Stimulated activated CD8-positive, alpha-beta memory T cell treated with anti-CD3 and anti-CD28 coated beads, Interleukin-15, amount 100 ng/mL, for 24 hours (primary cell): ENCODE measurements at places on chromosomes 7 and 10.
A peak's percentile ranks its signal among the peaks of the same experiment; 100 is the strongest.

DNA sequence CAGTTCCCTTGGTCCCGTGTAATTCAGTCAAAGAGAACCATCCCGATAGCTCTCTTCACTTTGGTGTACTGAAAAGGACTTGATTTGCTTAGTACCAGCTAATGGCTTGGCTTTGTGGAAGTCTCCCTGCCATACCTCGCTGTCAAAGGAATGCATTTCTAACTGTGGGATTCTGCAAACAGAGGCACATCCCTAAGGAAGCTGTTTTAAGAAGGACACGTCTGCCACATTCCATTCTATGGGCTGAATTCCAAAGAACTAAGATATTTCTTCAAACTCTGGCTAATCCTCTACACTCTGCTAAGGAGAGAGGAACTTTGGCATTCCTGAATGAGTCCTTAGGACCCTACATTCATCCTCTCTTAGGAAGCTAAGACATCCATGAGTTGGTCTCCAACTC is 327.9 kb downstream of the SFMBT2 start:
- DNase-seq: no peak

- DNase-seq: no peak
Observed at GRCh38 chr7:36224934-36225858, 72.1 kb downstream of the EEPD1 start.

GRCh38 chr7:635227-635626 is 91.3 kb upstream of the DNAAF5 start:
- no peak for DNase-seq

GRCh38 chr7:2637505-2638223 is 5.9 kb downstream of the TTYH3 start:
- no peak for DNase-seq

- no peak for DNase-seq
Observed at GRCh38 chr7:90764848-90765570, 168.9 kb downstream of the CDK14 start.

DNA sequence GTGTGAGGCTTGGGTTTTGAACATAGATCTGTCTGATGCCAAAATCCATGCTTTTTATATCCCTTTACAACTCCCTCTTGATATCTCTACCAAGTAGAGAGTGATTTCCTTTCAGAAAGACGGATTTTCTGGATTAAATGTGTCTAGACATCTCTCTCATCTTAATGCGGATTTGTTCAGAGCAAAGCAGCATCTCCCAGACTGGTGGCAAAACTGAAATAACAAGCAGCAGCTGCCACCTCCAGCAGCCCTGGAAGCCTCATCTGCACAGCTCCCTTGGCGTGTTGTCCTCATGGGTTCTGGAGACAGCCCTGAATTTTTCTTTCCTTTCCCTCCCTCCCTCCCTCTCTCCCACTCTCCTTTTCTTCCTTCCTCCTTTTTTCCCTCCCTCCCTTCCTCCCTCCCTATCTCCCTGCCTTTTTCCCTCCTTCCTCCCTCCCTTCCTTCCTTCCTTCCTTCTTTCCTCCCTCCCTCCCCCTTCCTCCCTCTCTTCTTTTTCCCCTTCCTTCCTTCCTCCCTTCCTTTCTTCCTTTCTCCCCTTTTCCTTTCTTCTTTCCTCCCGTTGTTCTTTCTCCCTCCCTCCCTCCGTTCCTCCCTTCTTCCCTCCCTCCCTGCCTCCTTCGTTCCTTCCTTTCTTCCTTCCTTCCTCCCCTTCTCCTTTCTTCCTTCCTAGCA is 639.9 kb downstream of the TYW1 start:
- no peak for DNase-seq

- no peak for DNase-seq
Observed at GRCh38 chr10:68318331-68319059, 13.4 kb upstream of the HNRNPH3 start.

DNA sequence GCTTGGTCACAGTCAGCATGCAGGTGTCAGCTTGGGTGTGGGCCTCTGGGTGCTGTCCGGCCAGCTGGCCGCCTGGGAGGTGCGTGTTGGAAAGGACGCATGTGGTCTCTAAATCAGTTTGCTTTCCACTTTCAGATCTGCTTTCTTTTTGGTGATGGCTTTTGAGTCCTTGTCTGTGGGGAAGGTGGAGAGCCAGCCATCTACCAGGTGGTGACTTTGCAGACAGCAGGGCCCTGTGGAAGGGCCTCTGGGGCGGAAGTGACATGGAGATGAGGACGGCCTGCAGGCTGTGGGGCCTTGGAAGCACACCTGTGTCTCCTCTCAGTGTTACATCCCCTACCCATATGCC is 59.4 kb downstream of the WDR37 start:
- no peak for DNase-seq

GRCh38 chr10:117788911-117789310 is 246.4 kb downstream of the EMX2 start:
- DNase-seq: no peak

GRCh38 chr7:69819333-69819705 is 221.0 kb downstream of the AUTS2 start:
- no peak for DNase-seq

GRCh38 chr10:119567978-119568377 is 25.5 kb upstream of the RGS10 start:
- DNase-seq: no peak

- DNase-seq: no peak
Observed at GRCh38 chr10:107553470-107553869, 389.0 kb upstream of the SORCS1 start.

- no peak for DNase-seq
Observed at GRCh38 chr7:140206616-140207389, 30.0 kb upstream of the KDM7A start.

DNA sequence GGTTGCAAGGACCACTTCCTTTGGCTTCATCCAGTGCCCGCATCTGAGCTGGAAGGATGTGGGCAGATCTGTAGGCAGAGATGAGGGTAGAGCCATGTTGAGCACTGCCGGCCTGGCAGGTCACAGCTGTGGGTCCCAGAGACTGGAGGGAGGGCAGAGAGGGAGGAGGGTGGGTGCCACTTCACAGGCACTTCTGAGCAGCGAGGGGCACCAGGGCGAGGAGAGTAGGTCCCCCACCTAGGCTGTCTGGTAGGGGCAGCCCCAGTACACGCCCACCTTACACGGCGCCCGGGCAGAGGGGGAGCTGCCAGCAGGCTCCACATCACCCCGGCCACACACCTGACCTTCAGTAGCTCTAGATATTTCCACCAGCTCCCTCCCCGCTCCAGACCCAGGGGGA is 473.0 kb upstream of the FOXK1 start:
- DNase-seq: no peak

DNA sequence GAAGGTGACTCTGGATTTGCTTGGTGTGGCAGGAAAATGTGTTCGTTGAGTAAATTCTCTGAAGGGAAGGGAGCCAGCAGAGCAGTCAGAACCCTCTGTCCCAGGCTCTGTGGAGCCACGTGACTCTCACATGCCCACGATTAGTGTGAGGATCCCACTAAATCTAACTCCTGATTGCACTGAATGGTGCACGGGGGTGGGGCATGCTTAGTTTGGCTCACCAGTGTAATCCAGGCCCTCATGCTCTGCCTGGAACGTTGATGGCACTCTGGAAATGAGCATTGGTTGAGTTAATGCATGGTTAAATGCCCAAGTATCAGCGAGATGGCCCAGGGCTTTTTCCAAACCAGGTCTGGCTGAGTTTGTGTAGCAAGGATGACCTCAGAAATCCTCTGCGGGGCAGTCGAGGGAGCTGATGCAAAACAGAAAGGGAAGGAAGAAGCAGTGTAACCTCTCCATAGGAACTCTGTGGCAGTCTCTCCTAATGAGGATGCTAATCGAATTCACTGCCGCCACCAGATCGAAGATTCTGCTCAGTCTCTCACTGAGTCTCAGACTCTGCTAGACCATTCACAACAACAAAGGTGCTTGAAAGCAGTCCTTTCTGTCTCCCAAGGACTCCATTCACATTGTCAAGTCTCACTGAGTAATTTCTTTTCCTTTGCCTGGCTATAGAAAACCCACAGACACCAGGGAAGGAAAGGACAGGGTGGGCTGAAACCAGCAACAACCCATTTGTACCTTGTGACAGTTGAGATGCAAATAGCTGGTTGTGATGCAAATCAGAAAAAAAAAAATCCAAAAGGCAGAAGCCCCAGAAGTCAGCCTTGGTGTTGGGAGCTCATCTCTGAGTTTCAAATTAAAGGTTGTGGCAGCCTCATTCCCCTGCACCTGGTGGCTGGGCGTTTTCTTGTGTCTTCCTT is 98.1 kb downstream of the C10orf105 start:
- no peak for DNase-seq

GRCh38 chr7:43834463-43835251 is 34.7 kb downstream of the MRPS24 start:
- DNase-seq: no peak

DNA sequence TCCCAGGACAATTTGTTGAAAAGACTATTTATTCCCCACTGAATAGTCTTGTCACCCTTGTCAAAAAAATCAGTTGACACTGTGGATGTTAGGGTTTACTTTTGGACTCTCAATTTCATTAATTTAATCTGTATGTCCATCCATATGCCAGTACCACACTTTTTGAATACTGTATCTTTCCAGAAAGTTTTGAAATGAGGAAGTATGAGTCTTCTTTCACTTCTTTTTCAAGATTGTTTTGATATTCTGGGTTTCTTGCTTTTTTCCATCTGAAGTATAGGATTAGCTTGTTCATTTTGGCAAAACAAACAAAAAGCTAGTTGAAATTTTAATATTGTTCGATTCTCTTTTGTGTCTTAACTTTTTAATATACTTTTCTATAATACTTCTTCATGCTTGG is 21.7 kb downstream of the KLHDC10 start:
- DNase-seq: no peak

- no peak for DNase-seq
Observed at GRCh38 chr7:71320916-71321315, 189.0 kb downstream of the GALNT17 start.

DNA sequence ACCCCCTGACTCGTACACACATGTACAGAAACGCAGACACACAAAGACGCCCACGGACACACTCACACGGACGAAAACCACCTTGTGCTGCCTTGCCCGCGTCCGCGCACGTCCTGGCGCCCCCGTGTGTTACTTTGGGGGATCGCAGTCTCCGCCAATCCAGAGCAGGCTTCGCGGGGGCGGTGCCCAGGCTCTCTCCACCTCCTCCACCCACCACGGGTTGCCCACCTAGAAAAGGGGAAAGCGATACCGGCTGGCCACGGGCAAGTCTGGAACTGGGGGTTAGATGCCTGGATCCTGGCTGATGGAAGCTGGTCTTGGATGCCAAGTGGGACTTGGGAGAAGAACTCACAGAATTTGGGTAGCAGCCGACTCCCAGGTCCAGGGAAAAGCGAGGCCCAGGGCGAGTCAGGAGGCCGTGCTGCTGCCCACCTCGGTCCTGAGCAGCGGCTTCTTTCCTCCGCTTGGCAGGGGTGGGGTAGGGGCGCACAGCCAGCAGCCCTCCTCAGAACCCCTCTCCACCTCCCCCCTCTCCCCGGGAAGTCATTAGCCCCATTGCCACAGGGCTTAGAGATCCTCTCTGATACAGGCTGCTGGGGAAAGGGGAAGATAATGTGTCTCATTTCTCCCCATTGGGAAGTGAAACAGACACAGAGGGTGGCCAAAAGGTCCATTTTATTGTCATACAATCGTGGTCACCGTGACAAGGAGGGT is 4.6 kb upstream of the VGF start:
- peak; percentile 69 for DNase-seq

GRCh38 chr10:102106998-102107397 is 13.2 kb downstream of the LDB1 start:
- DNase-seq: no peak

DNA sequence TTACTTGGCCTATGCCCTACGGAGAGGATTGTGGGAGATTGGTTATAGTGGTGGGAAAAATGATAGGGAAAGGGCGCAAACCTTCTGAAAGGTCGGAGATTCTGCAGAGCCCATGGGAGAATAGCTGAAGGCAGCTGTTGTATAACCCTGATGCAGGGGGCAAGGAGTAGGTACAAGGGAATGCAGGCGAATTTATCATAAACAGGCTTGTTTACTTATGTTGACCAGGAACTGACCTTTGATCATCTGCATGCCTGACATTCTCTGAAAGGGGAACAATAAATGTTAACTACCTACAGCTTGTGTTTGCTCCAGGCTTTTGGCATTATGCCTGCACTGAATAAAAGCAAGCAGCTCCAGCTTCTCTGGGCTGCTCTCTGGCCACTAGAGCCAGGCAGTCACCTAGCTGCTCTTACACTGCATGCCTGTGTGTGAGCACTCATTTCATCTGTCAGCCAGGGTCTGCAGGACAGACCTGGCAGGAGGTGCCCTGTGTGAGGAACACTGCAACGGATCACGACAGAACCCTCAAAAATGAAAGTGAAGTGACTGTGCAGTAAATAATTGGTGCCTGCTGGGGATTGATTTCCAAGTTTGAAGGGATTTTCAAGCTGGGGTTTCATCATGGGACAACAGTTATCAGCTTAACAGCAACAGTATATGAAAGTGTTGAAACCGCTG is 31.1 kb upstream of the ABCA13 start:
- no peak for DNase-seq

GRCh38 chr7:106486331-106486730 is 174.6 kb downstream of the CCDC71L start:
- no peak for DNase-seq

- DNase-seq: no peak
Observed at GRCh38 chr10:113027574-113028455, 77.8 kb downstream of the TCF7L2 start.

DNA sequence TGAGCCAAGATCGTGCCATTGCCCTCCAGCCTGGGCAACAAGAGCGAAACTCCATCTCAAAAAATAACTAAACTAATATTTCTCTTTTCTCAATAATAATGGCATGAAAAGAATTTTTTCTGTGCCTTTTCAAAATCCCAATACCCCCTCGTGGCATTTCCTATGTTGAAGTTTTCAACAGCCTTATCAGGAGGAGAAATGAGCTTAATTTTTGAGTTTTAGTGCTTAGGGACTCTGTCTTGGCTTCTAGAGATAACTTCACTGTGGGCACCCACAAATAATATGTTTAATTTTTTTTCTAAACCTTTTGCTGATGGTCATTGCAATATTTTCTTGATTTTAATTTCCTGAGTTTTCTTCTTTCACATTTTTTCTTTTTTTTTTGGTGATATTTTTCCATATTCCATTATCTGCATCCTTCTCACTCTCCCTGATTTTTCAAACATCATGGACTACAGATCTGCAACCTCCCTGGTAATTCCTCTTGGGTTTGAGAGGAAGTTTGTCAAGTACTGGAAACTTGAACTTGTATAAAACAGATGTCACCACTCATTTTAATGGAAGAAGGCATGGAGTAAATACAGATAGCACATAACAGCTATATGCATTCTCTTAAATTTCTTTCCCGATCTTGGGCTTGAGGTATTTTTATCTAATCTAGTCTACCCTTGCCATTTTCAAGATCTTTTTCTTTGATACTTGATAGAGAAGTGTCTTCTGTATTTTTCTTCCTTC is 84.0 kb downstream of the KAT6B start:
- no peak for DNase-seq

DNA sequence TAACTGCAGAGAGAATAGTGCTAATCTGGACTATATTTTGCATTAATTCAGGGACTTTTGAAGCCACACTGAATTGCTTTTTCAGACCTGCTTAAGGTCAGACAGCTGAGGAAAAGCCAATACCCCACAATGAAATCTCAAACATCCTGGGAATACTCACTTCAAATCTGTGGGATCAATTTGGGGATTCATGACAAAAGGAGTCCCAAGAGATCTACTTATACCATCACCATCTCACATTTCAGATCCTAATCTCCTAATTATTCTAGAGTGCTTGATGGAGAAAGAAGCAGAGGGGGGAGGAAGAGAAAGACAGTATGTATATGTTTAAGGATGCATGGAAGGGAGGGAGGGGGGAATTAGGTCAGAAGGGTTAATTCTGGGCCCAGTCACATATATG is 202.2 kb downstream of the CACNA2D1 start:
- no peak for DNase-seq
